ENCODE measurements at places on chromosomes 2 and 18. TPM values are rescaled to one million over a fixed set of nuclear protein-coding genes. Genes with fewer than 3 reads are reported as not detected.

NEURL3 gene
- 6.6 TPM for polyA plus RNA-seq

DNA sequence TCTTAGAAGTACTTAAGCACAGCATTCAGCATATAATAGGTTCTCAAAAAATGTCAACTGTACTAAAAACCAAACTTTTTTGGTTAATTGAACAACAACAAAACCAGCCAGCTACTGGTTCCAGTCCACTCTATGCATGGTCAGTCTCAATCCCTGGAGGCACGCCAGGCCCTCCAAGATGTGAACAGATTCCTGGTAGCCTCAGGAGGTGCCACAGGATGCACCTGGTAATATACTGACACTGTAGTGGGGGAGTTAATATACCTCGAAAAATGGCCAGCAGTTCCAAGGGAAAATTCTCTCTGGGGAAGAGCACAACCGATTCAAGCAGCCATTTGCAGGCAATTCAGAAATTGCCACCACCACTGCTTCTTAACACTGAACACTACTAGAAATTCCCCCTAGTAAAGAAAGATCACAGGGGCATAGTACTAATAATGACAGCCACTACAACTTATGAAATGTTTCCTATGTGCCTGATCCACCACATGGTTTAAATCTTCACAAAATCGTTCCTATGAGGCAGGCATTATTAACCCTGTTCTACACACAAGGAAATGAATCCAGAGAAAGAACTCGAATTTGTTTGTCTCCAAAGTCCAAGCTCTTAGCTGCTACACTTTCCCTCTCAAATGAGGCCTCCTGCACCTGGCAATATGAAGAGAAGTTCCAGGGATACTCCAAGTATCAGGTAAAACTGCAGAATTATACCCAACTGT, 3.4 kb downstream of the MGAT4A start:
- DNase-seq, result no peak

SH3YL1 gene
- 89.9 TPM for polyA plus RNA-seq

DNA sequence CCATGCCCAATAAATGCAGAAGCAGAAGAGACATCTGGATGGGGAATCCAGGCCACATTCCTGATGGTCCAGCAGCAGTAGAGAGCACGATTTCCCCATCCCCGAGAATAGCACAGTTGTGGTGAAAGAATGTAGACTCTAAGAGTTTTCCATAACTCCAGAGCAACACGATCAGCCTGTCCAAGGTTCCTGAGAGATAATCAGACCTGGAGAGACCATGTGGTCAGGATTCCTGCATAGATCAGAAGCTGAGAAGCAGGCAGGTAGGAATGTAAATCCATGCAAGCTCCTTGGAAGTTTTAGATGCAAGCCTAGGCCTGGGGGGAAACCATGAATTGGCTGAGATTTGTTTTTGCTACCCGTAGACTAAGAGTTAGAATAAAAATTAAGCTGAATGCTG, 34.2 kb upstream of the PTPRM start:
- no peak for DNase-seq

DNA sequence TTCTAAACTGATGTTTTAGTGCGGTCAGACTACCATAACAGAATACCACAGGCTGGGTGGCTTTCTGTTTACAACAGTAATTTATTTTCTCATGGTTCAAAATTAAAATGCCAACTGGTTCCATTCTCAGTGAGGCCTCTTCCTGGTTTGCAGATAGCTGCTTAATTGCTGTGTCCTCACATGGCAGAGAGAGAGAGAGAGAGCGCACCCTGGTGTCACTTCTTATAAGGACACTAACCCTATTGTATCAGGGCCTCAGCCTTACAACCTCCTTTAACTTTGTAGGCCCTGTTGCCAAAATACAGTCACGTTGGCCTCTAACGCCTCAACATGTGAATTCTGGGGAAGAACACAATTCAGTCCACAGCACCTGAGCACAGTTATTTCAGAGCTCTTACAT, 37.5 kb upstream of the ZNF385B start:
- no peak for DNase-seq

DNA sequence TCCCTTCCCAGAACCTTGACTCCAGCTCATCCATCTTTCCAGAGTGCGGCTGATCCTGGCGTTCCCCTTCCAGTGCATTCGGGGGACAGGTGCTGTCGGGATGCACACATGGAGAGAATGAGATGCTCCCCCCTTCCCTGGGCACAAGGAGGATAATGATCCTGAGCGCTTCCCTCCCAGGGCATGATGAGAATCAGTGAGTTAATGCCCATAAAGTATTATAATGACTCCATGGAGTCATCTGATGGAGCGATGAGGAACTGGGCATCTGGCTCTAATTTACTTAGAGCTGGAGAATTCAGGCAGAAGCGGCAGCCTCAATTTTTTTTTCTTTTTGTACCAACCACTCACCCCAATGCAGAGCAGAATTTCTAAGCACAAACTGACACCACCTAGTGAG, 79.6 kb upstream of the SKOR2 start:
- no peak for DNase-seq

TMEM237 gene
- 50.6 TPM for polyA plus RNA-seq

STARD6 gene
- polyA plus RNA-seq, result 0.58 TPM

GRCh38 chr2:195848119-195848899, 191.3 kb downstream of the SLC39A10 start:
- DNase-seq, result no peak

- no peak for DNase-seq
Measured at GRCh38 chr2:55133467-55134315, 83.4 kb upstream of the RTN4 start.

DSC2 gene
- 47.6 TPM for polyA plus RNA-seq

CAPN14 gene
- 0.07 TPM for polyA plus RNA-seq

CRYBA2 gene
- not detected for polyA plus RNA-seq

FSHR gene
- polyA plus RNA-seq, result not detected

- peak; percentile 44 for DNase-seq
Measured at GRCh38 chr2:212940816-212941215, 210.6 kb downstream of the IKZF2 start.

DNA sequence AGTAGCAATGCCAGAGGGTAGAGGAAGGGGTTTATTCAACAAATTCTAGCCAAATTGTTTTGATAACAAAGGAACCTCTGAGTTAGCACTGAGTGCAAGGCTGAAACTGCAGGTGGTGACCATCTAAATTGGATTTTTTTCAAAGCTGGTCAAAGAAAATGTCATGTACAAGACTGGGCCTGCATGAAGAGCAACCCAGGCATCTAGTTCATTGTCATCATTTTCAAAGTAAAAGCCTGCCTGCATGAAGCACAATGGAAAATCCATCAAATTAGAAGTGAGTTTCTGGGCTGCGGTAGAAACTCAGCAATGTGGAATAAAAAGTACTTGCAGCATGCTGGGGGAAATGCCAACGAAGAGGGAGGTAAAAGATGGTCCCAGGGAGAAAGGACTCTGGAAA, 80.8 kb upstream of the PPP1CB start:
- DNase-seq, result no peak

FHOD3 gene
- 39.8 TPM for polyA plus RNA-seq

LOXL3 gene
- 9.9 TPM for polyA plus RNA-seq

C2orf80 gene
- polyA plus RNA-seq, result 0.85 TPM

DNA sequence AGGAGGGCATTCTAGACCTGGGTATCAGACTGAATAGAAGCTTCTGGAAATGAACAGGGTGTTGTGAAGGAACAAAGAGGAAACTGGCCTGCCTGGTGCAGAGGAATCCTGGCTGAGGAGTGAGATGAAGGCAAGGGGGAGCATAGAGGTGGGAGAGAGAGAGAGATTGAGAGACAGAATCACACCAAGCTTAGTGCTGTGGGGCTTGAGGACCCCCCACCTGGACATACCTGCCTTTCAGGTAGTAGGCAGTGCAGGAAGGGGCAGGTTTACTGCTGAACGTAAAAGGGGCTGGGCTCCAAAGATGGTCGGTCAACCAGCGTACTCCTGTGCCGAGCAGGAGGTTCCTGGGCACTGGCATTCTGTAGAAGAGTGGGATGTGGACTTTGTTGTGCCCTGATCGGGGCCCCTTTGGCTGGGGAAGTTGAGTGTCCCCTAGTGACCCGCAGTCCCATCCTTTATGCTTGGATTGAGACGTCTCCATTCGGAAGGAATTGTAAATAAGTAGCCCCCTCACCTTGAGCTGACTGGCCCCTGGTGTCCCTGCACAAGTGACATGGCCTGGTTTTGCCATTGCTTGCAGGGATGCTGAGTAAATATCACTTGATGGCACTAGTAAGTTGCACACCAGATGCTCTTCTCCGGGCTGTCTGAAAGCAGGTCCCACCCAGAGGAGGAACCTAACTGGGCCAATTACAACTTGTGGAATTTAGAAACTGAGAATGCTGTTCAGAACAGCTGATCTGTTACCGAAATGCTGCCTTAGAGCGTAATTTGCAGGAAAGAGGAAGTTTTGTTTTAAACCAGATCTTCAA, 1.4 kb downstream of the UBE2F start:
- peak; percentile 19 for DNase-seq

PLCL1 gene
- polyA plus RNA-seq, result 20.9 TPM

RAB27B gene
- 5.3 TPM for polyA plus RNA-seq

- no peak for DNase-seq
Measured at GRCh38 chr2:128308284-128308731, 10.4 kb downstream of the HS6ST1 start.

GRCh38 chr2:7703543-7704144, 786.4 kb downstream of the RNF144A start:
- DNase-seq, result no peak

DNA sequence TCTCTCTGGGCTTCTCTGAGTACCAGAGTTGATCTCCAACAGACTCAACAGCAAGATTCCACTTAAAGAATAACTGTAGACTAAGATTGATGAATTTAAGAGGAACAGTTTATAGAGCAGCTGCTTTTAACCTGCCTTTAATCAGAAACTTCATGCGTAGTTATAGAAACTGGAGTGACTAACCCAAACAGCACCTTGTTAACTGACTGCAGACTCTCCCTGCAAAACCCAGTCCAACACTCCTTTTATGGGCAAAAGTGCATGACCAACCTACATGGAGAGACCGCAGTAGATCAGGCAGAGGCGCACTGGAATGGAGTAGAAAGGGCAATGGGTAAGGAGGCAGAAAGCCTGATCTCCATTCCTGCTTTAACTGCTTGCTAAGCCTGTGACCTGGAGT, 110.6 kb downstream of the NRP2 start:
- DNase-seq, result no peak

SLC11A1 gene
- polyA plus RNA-seq, result 0.56 TPM

MYO1B gene
- polyA plus RNA-seq, result 121 TPM

SULT1C2 gene
- 50.5 TPM for polyA plus RNA-seq

LYG2 gene
- 0.33 TPM for polyA plus RNA-seq

GRCh38 chr2:83866211-83866610, 592.9 kb downstream of the SUCLG1 start:
- peak; percentile 7 for DNase-seq

DNA sequence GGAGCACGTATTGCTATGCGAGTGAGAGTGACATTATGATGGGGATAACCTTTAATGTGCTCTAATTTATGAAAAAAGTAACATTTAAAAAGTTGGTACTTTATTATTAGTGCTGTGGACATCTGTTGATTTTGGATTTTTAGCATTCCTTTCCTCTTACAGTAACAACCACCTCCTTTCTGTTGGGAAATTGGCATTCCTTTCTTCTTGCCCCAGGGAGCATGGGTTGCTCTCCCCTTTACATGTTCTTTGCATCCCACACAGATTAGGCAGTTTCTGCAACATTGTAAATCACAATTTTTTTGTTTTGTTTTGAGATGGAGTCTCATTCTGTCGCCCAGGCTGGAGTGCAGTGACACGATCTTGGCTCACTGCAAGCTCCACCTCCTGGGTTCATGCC, 300.2 kb downstream of the LPIN1 start:
- DNase-seq, result no peak

DNA sequence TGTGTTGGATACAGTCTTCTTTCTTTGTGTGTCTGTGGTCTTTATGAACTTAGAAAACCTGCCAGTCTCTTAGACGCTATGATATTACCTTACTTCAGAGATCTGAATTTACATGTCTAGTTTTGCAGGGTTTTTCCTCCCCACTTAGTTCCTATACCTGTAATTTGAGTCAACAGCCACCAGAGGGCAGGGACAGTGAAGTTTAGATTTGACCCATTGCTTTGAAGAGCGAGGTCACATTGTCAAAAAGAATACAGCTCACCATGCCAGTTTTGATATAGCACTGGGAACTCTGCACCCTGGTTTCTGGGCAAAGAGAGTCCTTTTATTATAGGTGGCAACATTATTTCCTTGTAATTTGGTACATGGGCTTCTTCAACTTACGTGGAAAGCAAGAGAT, 102.3 kb downstream of the MAPK4 start:
- no peak for DNase-seq

- no peak for DNase-seq
Measured at GRCh38 chr2:135762022-135762421, 20.4 kb downstream of the UBXN4 start.

TSGA10 gene
- polyA plus RNA-seq, result 13.3 TPM

SPP2 gene
- not detected for polyA plus RNA-seq

DNA sequence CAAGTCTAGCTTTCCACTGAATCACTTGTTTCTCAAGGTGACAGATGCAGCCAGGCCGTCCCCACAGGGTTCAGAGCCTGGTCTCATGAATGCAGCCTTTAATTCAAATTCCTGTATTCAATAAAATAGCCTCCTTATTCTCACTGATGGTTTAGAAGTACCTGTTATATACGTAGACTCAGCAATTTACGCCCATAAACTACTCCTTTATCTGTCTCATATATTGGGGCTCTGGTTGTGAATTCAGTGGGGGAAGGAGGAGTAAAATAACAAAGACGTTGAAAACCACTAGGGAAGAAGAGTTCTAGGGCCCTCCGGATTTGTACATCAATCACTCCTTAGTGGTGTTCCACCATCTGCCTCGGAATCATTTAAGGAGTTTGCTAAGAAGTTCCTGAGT, 1.7 kb downstream of the OBSL1 start:
- DNase-seq, result no peak

GRCh38 chr2:33000986-33001385, 54.2 kb downstream of the LTBP1 start:
- DNase-seq, result no peak

GRCh38 chr18:22913861-22914260, 19.3 kb upstream of the RBBP8 start:
- peak; percentile 55 for DNase-seq

DNAJC5G gene
- 0.76 TPM for polyA plus RNA-seq

DNA sequence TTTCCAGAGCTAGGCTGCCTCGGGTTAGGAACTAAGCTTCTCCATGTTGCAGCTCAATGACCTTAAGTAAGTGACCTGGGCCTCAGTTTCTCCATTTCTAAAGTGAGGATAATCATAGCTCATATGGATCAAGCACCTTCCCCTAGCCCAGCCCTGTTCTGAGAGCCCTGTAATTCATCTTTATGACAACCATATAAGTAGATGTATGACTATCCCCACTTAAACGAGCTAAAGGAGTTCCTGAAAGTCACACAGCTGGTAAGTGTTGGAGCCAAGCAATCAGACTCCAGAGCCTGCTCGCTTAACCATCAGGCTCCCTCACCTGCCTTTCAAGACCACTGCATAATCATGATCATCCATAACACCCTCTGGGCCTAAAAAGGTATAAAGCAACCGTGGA, 135.4 kb downstream of the SP3 start:
- no peak for DNase-seq

KLHL41 gene
- polyA plus RNA-seq, result 1.3 TPM

- DNase-seq, result no peak
Measured at GRCh38 chr18:3864669-3865298, 414.8 kb downstream of the TGIF1 start.

CYRIA gene
- 3.2 TPM for polyA plus RNA-seq

PRKAG3 gene
- polyA plus RNA-seq, result 0.07 TPM

GRCh38 chr2:134142341-134142738, 111.5 kb upstream of the MGAT5 start:
- DNase-seq, result no peak

NAT8 gene
- polyA plus RNA-seq, result 27.5 TPM

CD8B2 gene
- 0.18 TPM for polyA plus RNA-seq

GRCh38 chr2:218852911-218853667, 6.5 kb upstream of the WNT6 start:
- DNase-seq, result no peak

Measured in right renal cortex interstitium (tissue), 3 donors.